ENCODE measurements at places on chromosomes 1 and 21.

- no peak for DNase-seq
These were observed 1.5 kb downstream of the LHX8 start for GRCh38 chr1:75135573-75136194.

DNA sequence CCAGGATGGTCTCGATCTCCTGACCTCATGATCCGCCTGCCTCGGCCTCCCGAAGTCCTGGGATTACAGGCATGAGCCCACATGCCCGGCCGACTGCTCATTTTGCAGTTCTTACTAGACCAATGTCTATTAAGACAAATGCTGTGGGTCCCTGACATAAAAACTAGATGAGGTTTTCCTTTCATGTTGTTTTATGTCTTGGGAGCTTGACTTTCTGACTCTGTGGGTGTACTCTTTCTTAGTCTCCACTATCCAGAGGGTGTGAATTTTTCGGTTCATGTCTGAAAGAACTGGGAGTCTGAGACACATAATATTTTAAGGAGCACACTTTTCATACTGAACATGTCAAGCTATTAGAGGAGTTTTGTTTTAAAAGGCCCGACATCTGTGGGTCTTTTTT, 744.9 kb upstream of the B3GALT2 start:
- DNase-seq = no peak

- DNase-seq = no peak
These were observed 57.9 kb upstream of the EDN2 start for GRCh38 chr1:41542196-41542930.

DNA sequence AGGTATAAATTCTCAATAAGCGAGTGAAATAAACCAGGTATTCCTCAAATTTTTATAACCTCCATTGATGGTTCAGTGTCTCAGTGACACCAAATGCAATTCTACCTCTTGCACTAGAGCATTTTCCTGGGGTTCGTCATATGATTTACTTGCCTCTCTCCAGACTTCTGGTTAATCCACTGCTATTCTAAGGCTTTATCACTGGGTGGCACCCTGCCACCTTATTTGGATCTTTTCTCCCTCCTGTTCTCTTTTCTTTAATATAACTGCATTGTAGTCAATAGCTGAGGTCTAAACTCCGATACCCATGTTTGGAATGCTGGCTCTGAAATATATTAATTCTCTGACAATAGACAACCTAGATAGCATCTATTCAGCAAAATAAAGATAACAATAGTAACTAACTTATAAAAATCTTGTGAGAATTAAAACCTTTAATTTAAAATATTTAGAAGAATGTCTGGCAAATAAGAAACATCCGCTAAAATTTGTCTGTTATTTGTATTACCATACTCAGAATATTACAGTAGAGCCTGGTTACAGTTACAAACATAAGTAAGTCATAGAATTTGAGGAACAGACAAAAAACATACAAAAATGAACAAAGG, 436.4 kb downstream of the PLA2G4A start:
- no peak for DNase-seq

- DNase-seq = no peak
These were observed 974 bp downstream of the ACTN2 start for GRCh38 chr1:236687273-236687672.

- DNase-seq = no peak
These were observed 4.4 kb downstream of the FOXD3 start for GRCh38 chr1:63326473-63327380.

DNA sequence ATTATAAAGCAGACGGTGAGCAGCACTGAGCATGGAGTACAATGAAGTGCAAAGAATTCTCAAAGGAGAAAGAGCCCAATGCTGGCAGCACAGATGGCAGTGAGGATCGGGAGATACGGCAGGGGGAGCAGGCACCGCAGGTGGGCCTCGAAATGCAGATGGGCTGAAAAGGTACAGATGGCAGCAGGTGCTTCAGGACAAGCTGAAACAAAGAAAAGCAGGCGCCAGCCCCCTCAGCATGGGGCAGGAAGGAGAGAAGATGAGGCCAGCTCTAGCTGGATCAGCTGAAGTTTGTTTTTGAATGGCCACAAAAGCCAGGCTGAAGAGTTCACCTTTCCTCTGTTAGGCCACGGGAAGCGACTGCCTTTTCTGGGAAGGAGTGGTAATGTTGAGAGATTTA, 7.7 kb downstream of the CFAP298 start:
- no peak for DNase-seq

GRCh38 chr1:223849352-223850254, 3.9 kb upstream of the TP53BP2 start:
- DNase-seq = no peak

DNA sequence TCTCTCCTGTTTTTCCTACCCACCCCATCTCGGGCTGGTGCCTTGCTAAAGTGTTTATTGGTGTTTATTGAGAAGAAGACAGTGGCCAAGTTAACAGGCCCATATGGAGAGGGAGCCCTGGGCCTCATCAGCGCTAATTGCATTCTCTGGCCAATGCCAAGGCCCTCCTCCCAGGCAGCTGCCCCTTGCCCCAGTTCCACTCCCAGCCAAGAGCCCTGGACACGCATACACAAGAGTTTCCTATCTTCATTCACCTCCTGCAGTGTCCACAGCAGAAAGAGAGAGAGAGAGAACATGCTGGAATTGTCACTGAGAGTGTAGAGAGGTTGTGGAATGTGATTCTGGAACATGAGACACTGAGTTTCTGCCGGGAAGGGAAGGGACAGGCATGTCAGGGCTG, 25.4 kb upstream of the VWA5B1 start:
- no peak for DNase-seq

- peak; percentile 91 for DNase-seq
These were observed 17.9 kb downstream of the SLC9A1 start for GRCh38 chr1:27136998-27137542.

DNA sequence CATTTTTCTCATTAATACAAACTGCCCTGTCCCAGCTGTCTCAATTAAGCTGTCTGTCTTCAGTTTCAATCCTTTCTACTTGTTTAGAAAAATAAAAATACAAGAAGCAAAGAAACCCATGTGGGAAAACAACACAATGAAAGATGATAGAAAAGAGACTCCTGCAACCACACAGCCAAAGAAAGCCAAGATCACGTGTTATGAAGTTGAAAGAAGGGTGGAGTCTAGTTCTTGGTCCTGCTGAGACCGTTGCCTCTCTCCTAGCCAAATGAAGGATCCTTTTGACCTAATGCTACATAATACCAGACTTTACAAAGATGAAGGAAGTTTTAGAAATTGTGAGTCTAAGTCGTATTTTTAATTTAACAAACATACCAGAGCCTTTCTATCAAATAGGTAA, 218.8 kb upstream of the RRP15 start:
- DNase-seq = no peak

DNA sequence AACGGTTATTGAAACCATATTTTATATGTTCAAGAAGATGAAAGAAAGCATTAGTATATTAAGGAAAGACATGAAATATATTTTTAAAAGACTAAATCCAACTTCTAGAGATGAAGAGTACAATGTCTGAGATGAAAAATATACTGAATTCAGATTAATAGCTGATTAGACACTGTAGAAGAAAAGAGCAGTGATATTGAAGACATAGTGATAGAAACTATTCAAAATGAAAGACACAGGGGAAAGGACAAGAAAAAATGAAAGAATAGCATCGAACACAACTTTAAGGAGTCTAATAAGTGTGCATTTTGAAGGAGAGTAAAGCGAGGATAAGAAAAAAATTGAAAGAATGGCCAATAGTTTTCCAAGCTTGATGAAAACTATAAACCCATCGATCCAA, 11.2 kb upstream of the IFNAR1 start:
- no peak for DNase-seq

GRCh38 chr1:3785045-3785444, 11.3 kb downstream of the LRRC47 start:
- no peak for DNase-seq

GRCh38 chr1:91724231-91724630, 161.7 kb downstream of the TGFBR3 start:
- no peak for DNase-seq

GRCh38 chr1:98949166-98949565, 55.5 kb downstream of the PLPPR5 start:
- no peak for DNase-seq

DNA sequence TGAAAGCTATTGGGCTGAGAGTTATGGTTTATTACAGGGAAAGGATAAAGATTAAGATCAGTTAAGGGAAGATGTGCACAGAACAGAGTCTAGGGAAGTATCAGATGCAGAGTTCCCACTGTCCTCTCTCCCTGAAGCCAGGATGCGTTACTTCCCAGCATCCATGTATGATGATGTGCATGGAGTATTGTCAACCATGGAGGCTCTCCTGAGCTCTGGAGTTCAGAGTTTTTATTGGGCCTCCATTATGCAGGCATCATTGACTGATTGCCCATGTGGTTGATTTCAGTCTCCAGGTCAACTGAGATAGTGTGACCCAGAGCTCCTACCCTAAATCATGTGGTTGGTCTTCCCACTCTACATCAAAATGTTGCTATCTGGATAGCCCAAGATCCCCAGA, 30.7 kb downstream of the SERINC2 start:
- DNase-seq = no peak

DNA sequence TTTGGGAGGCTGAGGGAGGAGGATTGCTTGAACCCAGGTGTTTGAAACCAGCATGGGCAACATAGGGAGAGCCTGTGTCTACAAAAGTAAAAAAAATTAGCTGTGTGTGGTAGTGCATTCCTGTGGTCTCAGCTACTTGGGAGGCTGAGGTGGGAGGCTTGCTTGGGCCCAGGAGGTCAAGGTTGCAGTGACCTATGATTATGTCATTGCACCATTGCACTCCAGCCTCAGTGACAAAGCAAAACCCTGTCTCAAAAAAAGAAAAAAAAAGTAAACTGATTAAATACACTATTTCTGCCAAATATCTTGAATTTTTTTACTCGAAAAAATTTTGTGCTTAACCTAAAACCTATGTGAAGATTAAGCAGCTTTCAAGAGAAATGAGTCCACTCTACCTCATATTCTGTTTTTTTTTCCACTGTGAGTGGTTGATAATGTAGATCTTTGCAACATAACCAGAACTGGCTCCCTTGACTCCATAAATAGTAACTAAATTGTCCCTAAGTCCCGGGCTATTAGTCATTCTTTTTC, 19.4 kb upstream of the ZNF281 start:
- no peak for DNase-seq

DNA sequence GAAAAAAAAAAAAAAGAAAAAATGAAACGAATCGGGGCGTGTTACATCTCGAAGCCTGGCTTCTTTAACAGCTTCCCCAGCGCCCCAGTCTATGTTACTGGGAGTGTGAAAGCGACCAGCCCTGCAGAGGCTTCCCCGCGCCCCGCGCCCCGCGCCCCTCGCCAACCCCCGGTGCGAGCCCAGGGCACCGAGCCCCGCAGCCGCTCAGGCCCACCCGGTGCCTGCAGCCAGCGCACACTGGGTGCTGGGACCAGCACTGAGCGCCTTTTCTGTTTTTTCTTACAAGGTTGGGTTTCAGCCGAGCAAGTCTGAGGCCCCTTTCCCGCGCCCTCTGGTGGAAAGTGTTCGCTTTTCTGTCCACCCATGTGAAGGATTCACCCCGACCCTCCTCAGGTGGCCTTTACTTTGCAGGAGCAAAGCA, 42.1 kb upstream of the ZNF496 start:
- peak; percentile 29 for DNase-seq

DNA sequence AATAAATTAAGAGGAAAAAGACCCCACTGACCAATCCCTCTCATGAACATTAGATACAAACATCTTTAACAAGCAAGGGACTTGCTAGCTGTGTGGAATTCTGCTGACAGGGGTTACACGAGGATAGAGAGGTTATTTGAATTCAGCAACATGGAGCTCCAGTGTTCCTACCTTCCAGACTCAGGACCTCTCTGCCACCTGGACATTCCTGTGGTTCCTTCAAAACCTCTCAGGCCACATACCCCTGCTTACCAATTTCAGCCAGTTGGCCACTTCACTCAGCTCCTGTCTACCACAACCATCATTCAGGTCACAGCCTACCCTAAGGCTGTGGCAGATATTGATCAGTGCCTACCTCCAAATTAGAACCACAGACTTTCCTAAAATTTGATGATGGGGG, 147.5 kb downstream of the RRAGC start:
- DNase-seq = no peak

- DNase-seq = no peak
These were observed 500.9 kb downstream of the NEGR1 start for GRCh38 chr1:71781450-71781849.

DNA sequence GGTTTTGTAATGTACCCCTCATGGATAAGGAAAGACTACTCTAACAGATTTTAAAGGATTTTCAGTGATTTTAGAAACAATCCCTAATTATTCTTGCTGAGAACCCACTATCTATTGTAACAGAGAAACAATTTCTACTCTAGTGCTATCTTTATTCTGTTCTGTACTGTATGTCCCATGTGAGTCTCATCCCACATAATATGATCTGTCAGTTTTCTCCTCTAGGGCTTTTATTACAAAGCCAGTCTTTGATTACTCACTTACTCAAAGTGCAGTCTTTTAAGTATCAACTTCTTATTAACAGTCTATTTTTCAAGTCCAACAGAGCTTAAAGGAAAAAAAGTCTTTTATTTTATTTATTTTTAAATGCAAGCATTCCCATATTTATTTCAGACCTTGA, 54.8 kb downstream of the CTH start:
- no peak for DNase-seq

GRCh38 chr1:119367432-119368124, 1.0 kb upstream of the HAO2 start:
- DNase-seq = no peak

DNA sequence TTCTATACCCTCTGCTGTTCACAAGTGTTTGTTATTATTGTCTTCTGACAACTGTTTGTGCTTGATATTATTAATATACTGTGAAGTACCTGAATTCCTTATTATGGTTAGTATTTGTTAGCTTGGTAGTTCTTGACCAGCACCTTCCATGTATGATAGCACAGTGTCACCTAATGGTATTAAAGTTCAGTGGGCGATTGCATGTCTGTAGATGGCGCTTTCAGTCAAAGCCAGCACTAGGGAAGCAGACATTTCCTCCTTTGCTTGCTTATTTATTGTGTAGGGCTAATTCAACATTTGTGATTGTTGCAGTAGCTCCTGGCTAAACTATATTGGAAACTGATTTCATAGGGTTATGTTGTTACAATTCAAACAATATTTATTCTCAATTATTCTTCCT, 218.0 kb downstream of the ZP4 start:
- DNase-seq = no peak

GRCh38 chr1:59706303-59706599, 108.5 kb upstream of the HOOK1 start:
- no peak for DNase-seq

GRCh38 chr1:212777151-212777550, 14.4 kb downstream of the NSL1 start:
- no peak for DNase-seq

DNA sequence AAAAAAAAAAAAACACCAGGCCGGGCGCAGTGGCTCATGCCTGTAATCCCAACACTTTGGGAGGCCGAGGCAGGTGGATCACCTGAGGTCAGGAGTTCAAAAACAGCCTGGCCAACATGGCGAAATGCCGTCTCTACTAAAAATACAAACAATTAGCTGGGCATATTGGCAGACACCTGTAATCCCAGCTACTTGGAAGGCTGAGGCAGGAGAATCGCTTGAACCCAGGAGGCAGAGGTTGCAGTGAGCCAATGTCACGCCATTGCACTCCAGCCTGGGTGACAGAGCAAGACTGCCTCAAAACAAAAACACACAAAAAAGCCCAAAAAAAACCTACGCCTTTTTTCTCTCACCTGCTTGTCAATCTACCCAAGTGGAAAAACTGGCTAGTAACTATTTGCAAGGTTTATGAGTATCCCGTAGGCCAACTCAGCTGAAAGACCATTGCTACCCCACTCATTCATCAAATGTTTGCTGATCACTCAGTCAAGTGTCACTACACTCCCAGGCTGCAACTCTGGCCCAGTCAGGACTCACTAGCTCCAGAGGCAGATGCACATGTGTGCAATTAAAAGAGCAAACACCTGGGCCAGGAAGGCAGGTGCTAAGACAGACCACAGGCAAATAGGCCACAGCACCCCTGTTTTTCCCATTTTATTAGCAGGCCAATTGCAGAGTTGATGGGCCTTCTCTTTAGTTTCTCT, 2.0 kb downstream of the CSRP1 start:
- DNase-seq = no peak
